ENCODE measurements at places on chromosomes 6 and 20.
A peak's percentile ranks its signal among the peaks of the same experiment; 100 is the strongest.

DNA sequence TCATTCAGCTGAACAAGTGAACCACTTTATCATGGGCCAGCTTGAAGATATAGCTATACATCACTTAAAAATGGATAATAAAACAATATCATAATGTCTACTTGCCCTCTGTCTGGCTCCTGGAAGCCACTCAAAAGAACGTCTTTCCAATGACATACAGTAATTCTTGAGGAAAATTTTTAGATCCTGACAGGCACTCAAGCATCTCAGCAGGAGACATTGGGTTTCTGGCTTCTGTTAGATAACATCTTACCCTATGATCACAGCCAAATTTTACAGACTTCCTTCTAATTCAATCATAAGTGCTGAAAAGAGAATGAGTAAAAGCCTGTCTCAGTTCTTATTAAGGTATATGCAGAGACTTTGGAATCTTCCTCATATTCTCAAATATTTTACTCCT is 330 bp downstream of the CGA start:
- no peak for DNase-seq

GRCh38 chr6:21596949-21597682 is 3.6 kb downstream of the SOX4 start:
- no peak for DNase-seq

DNA sequence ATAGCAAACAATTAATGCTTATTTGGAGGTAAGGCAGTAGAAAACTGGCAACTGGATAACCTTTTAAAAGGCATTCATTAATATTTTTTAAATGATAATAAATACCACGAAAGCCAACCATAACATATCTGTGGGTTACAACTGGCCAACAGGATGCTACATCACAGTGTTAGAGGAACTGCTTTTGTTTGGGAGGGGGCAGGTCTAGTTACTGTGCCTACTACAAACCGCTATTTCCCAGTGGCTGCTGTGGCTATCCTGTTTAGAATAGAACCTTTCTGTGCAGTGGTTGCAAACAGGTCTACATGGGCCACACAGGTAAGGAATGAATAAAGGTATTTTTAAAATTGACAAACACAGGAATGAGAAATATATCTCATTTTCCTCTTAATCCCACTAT is 976 bp downstream of the PIGT start:
- no peak for DNase-seq

GRCh38 chr6:16244869-16245451 is 6.6 kb downstream of the GMPR start:
- DNase-seq, result no peak

- no peak for DNase-seq
Observed at GRCh38 chr20:59831024-59831915, 102.2 kb downstream of the SYCP2 start.

DNA sequence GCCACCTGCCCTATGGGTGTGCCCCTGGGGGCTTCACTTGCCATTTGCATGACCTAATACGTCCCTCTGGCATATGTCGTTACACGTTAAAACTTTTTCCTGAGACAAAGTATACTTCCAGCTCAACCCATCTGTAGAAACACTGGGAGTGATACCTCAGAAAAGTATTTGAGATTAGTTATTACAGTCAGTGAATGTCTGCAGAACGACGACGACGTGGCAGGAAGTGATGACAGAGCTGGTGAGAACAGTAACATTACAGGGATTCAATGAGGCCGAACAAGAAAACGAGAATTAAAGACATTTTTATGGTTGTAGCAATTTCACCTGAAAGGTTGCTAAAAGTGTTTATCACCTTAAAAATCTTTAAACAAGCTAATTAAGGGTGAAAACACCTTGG is 40.2 kb downstream of the SASH1 start:
- no peak for DNase-seq

GRCh38 chr6:143064271-143064670 is 3.6 kb downstream of the AIG1 start:
- DNase-seq, result no peak

GRCh38 chr6:13267142-13267651 is 61.1 kb downstream of the TBC1D7 start:
- DNase-seq, result no peak

- no peak for DNase-seq
Observed at GRCh38 chr6:122429323-122429722, 29.9 kb downstream of the HSF2 start.

GRCh38 chr20:47698142-47698541 is 87.1 kb downstream of the SULF2 start:
- DNase-seq, result no peak

GRCh38 chr6:147677647-147678046 is 169.2 kb downstream of the SAMD5 start:
- no peak for DNase-seq

DNA sequence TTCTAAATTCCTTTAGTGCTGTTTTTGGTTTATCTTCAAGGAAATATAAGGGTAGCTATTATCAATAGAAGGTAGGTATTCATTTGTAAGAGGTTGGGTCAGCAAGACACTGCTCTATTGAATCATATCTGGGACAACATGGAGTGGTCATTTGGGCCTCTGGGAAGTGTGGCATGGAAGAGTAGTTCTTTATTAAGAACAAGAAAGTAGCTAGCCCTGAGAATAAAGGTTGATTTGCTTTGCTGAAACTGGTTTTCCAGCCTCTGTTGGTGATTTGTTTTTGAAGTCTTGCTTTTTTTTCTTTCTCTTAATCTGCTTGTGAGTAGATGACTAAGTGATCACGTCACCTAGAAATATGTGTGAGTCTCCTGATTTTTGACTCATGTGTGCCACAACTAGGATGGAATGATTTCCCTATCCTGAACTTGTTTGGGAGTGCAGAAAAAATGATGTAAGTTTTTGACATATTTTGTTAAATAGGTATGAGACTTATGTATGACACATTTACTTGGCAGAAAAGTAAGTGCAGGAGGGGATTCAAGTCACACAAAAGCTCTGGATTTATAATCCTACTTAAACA is 381.8 kb downstream of the CENPW start:
- no peak for DNase-seq

GRCh38 chr6:112018619-112019416 is 35.1 kb upstream of the CCN6 start:
- no peak for DNase-seq

DNA sequence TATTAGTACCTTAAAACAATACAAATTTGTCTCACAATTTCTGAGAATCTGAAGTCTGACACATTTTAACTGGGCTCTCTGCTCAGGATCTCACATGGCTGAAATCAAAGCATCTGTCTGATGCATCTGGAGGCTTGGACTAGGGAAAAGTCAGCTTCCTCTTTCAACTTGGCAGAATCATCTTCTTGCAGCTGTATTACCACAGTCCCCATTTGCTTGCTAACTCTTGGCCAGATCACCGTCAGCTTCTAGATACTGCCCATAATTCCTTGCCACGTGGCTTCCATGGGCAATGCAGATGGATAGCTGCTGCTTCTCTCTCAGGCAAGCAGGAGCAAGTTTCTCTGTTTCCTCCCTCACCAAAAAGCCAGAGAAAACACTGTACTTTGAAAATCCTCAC is 1106.4 kb upstream of the CITED2 start:
- no peak for DNase-seq

GRCh38 chr6:44966449-44967092 is 361.6 kb upstream of the RUNX2 start:
- DNase-seq, result no peak

GRCh38 chr6:137658287-137658686 is 164.1 kb upstream of the OLIG3 start:
- no peak for DNase-seq

DNA sequence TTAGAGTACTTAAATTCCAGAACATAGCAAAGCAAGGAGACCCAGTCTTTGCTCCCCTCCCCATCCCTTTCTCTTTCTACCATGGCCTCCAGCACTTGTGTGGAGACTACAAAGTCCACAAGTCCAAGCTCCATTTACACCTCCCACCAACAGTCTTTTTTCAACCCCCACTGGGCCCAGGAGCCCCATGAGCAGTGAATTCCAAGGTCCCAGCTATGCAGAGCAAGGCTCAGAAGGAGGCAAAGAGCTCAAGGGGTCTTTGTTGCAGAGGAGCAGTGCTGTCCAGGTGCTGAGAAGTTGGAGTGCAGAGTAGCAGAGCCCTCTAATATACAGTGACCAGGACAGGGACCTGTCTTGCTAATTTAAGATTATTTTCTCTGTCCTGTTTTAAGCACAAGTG is 9.0 kb downstream of the PAK5 start:
- no peak for DNase-seq

- DNase-seq, result no peak
Observed at GRCh38 chr6:8269872-8270454, 165.4 kb downstream of the SLC35B3 start.

DNA sequence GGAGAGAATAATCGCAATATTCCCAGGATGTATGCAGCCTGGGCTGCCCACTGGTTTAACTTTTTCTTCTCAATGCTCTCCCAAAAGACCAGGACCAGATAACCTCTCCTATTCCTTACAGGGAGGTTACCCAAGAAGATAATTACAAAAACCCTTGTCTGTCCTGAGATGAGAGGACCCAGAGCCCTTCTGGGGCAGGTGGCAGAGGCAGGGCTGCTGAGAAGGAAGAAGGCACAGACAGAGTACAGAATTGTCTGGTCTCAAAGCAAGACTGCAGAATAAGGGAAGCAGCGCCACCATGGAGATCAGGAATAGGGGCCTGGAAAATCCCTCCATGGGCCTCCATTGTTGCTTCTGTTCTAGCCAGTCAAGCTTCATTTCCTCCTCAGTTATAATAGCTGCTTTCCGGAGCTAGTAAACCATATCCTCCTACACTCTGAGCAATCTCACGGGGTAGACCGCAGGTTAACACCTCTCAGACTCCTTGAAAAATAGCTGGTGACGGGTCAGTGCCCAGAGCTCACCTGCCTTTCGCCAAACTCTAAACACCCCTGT is 463 bp upstream of the HLA-DMB start:
- DNase-seq, result no peak

DNA sequence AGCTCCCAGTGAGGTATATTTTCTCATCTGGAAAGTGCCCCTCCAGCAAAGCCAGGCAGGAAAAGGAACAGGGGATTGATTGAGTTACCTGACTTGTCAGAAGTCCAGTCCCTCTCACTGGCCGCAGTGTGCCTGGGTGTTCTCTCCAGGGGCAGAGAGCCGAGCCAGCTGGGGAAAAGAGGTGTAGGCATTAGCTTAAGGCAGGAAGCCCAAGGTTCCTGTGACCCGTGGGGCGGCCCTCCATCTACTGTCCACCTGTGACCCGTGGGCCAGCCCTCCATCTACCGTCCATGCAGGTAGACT is 2.7 kb downstream of the PSMG4 start:
- no peak for DNase-seq

DNA sequence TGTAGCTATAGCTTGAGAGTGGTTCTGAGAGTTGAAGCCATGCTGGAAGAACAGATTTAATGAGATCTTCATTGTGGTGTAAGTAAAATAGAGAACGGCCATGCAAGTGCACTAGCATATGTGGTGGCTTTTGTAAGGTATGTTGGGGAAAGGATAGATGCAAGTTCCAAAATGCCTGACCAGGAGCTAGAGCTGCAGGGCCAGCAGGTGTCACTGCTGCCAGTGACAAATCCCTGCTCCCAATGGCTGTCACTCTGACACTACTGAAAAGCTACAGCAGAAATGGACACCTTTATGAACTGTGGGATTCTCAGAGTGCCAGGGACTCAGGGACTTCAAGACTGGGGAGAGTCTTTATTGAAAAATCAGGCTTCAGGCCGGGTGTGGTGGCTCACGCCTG is 23.1 kb upstream of the VIP start:
- no peak for DNase-seq

GRCh38 chr6:71310261-71310660 is 21.6 kb downstream of the OGFRL1 start:
- no peak for DNase-seq

GRCh38 chr6:38169977-38170526 is 350.5 kb downstream of the ZFAND3 start:
- DNase-seq, result no peak

GRCh38 chr6:37994223-37994622 is 174.7 kb downstream of the ZFAND3 start:
- no peak for DNase-seq

- DNase-seq, result no peak
Observed at GRCh38 chr6:155958550-155958949, 502.9 kb upstream of the NOX3 start.

GRCh38 chr6:104689551-104690205 is 170.0 kb downstream of the HACE1 start:
- no peak for DNase-seq

DNA sequence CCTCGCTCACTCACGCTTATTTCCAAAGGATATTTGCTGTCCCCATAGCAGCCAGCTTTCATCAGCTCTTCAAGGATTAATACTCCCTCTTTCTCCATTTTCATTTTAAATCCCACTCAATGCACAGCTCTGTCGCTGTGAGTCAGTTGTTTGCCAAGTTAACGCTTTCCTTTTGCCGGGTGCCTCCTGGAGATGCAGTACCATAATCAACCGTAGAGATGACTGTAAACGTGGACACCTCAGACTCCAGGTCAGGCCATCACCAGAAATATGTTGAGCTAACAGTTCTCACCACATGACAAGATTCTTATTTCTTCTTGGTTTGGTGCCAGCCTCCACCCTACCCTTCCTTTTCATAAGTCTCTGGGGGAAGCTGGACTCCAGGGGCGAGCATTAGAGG is 66.6 kb upstream of the TAB2 start:
- no peak for DNase-seq

- peak; percentile 52 for DNase-seq
Observed at GRCh38 chr20:5127204-5127858, 523 bp downstream of the CDS2 start.

- no peak for DNase-seq
Observed at GRCh38 chr20:61748376-61748775, 317.3 kb downstream of the TAF4 start.

GRCh38 chr6:67127041-67127440 is 1420.0 kb upstream of the EYS start:
- DNase-seq, result no peak

DNA sequence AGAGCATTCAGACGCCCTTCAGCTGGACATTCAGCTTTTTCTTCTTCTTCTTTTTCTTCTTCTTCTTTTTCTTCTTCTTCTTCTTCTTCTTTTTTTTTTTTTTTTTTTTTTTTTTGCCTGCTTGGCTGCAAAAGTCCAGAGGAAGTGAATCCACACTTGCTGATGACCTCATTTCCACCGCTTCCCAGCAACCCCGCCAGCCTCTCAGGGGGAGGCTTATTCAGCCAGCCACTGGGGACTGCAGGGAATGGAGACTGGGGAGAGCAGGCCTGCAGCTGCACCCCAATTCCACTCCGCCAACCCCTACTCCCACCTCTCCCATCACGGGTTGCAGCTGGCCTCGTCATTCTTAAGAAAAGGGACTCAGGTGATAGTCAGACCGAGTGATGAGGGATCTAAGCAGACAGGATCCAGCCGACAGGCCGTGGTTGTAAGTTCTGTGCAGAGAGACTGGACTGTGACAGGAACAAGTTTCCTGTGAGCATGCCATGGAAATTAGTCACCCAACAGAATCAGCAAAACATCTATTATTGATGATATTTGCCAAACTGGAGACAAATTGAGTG is 59.0 kb upstream of the QKI start:
- no peak for DNase-seq

- DNase-seq, result no peak
Observed at GRCh38 chr6:28001751-28002150, 44.7 kb downstream of the OR2B6 start.

GRCh38 chr6:135922174-135922573 is 70.7 kb downstream of the PDE7B start:
- no peak for DNase-seq

Measured in endothelial cell (in vitro differentiated cells).